ENCODE measurements at places on chromosomes 6 and 20.

DNA sequence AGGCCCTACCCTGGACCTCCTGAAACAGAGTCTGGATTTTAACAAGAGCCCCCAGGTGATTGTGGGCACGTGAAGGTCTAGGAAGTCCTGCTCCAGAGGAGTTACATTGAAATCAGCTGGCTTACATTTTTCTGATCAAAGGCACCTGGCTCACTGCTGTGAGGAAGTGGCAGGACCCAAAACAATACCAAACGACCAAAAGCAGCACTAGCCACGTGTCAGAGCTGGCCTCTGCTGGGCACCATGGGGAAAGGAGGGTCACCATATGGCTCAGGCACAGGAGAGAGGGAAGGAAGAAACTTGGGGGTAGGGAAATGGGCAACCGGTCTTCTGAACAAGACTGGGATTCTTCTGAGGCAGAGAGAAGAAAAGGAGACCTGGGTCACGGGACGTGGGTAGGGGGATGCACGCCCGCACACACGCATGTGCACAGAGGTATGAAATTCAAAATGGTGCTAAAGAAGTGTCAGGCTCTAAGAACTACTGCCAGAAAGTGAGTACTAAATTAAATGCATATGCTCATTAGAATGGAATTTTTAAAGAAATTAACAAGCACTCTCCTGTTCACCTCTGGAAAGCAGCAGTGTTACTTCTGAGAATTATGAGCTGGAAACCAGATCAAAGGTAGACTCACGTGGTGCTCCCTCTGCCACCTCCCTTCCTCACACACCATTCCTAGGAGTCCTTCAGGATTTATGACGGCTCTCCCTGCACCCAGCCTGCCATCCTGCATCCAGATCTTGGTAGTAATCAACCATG lies 113.6 kb downstream of the TRERF1 start:
- DNase-seq = no peak

DNA sequence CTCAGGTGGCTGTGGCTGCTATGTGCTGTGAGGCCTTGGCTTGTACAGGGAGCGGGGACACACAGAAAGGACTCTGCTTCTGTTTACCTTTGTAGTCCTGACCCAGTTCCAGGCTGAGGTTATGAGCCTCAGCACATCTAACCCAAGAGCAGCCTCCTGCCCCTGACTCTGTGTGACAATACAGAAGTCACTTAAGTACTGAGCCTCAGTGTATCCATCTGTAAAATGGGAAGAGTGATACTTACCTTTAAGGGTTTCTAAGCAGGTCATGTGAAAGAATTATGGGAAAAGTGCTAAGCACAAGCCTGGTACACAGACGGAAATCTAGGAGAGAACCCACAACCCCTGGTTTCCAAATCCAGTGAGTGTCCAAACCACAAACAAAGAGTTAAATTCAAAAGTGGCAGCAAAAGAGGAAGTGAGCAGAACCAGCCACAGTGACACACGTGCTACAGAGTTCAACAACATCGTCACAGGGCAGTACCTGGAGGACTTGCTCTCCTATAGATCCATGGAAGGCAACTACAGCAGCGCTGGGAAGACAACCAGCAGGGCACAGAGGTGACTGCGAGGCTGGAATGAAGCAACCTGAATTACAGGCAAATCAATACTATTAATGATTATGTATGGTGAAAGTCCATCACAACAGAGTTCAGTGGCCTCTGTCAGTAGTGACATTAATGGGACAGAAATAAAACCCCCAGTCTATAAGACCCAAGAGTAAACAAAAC lies 12.5 kb downstream of the TRIM26 start:
- DNase-seq = no peak

DNA sequence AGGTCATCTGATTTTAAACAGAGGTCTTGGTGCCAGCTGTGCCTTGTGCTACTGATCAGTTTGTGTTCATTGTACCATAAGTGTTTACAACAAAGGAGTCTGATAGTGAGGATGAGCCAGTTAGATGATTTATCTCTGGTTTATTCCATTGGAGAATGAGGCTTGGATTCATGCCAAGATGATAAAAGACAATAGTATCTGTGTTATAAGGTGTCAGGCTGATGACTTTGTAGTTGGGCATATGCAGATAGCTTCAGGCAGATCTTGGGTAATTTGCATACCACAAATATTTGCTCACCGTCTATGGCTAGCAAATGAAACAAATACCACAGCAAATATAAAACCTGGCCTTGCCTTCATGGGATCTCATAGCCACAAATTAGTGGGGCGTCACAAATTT lies 43.3 kb upstream of the PHACTR2 start:
- peak; percentile 19 for DNase-seq

- DNase-seq = peak; percentile 73
Measured at GRCh38 chr6:5584078-5584482, 322.8 kb downstream of the FARS2 start.

DNA sequence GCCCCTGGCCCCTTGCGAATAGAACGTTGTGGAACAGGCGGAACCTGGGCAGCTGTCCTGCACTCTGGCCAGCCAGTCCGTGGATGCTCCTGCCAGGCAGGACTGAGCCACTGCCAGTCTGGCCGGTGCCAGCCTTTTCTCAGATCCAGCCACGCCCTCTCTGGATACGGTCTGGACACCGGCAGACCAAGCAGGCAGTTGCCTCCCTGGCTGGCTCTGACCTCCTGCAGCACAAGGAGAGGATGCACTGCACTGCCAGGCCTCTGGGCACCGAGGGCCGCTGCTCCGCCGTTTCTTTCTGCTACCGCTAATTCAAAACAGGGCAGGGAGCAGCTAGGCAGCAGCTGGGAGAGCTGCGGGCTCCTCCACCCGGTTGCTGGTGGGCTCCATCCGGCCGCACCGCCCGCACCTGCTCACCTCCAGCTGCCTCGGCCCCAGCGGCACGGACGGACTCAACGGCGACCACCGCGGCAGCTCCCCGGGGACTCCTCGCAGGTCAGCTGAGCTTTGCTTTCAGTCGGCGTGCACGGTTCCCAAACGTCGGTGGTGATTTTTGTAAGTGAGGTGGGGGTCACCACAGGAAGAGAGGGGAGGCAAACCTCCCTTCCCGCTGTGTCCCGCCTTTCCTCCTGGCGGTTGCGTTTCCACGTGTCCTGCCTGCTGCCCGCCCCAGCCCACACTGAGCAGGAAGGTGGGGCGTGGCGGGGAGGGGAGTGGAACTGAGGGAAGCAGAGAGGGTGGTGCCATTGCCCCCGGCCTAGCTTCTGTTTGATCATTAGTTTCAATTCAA lies 30.3 kb upstream of the AFDN start:
- DNase-seq = no peak

GRCh38 chr6:14348389-14348788 lies 230.8 kb downstream of the CD83 start:
- no peak for DNase-seq

GRCh38 chr20:23059846-23060245 lies 10.4 kb upstream of the THBD start:
- no peak for DNase-seq

GRCh38 chr6:6873778-6874177 lies 234.0 kb upstream of the RREB1 start:
- no peak for DNase-seq

DNA sequence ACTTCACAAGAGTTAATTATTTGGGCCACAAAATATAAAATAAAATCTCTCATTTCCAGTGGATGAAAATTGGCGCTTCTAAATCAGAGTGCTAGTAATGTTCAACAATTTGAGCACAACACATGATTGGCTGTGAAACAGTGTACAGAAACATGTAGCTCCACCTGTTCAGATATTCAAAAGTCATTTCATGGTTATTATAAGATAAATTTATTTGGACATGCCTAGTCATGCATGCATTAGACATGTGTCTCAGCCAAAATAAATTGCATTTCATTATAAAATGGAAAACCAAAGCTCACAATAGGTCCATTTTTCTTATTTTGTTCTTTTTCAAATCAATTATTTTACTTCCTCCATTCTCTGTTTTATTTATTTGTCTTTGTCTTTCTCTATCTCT lies 374.8 kb downstream of the LMBRD1 start:
- DNase-seq = no peak

GRCh38 chr6:170243791-170244291 lies 47.0 kb downstream of the DLL1 start:
- DNase-seq = peak; percentile 9

GRCh38 chr6:159089443-159089842 lies 44.7 kb upstream of the TAGAP start:
- DNase-seq = no peak

DNA sequence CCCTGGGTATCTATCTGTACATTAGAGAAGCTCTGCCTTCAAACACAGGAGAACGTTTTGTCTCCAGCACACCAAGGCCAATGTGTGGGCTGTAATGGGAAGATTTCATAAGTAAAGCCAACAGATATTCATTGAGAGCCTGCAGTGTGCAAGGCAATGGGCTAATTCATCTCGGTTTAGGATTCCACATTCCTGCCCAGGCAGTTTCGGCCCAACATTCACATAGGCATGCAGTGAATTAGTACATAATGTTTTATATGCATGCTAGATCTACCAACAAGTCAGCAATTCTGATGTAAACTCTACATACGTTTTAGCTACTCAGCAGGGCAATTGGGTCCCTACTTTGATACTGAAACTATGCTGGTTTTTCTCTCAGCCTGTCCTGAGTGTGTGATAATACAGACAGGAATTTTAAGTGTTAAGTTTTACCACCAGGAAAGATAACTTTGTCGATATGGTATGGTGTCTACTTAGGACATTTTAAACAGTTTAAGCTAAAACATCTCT lies 46.9 kb upstream of the NAA20 start:
- DNase-seq = no peak

- DNase-seq = no peak
Measured at GRCh38 chr6:14386668-14387067, 269.1 kb downstream of the CD83 start.
